ENCODE measurements at places on chromosomes 6 and 20.

GRCh38 chr6:149196091-149196490, 121.4 kb upstream of the TAB2 start:
- no peak for DNase-seq

DNA sequence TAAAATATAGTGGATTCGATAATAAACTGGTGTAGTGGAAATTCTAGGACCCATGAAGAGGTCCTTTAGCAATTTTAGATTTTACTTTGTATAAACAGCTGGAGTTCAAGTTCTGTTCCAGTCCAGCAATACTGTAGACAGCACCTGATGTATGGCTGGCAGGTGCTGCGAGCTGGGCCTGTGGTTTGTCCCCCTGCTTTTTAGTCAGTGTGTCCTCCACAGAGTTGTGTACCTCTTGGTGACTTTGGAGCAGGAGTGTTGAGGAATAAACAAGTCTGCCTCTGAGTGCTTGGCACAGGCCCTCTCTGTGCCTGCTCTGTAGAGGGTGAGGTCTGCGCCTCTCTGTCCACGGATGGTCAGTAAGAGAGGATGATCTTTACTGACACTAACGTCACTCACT, 13.8 kb downstream of the STX16 start:
- DNase-seq = no peak

GRCh38 chr20:37396416-37397075, 50.6 kb downstream of the SRC start:
- no peak for DNase-seq

- DNase-seq = no peak
Observed at GRCh38 chr6:75317503-75318206, 33.1 kb upstream of the TMEM30A start.

- no peak for DNase-seq
Observed at GRCh38 chr6:43940071-43940392, 170.0 kb downstream of the VEGFA start.

- DNase-seq = no peak
Observed at GRCh38 chr6:100346828-100347227, 117.9 kb downstream of the SIM1 start.

- no peak for DNase-seq
Observed at GRCh38 chr20:20430066-20430465, 62.2 kb downstream of the INSM1 start.

DNA sequence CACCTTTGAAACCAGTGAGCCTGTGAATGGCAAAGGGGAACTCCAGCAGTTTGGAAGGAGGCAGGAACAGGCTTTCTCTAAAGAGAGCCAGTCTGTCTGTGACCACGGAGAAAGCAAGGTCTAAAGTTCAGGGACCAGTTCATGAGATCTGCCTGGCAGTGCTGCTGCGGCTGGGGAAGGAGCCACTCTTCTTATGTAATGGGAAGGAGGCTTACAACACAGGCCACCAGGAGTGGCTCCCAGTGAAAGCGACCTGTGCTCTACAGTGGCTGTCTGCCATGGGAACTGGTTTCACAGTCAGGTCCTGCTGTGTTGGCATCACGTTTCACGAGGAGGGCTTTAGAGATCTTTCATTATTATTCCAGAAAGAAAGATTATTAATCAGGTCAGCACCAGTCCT, 291.9 kb upstream of the PRDM1 start:
- no peak for DNase-seq

DNA sequence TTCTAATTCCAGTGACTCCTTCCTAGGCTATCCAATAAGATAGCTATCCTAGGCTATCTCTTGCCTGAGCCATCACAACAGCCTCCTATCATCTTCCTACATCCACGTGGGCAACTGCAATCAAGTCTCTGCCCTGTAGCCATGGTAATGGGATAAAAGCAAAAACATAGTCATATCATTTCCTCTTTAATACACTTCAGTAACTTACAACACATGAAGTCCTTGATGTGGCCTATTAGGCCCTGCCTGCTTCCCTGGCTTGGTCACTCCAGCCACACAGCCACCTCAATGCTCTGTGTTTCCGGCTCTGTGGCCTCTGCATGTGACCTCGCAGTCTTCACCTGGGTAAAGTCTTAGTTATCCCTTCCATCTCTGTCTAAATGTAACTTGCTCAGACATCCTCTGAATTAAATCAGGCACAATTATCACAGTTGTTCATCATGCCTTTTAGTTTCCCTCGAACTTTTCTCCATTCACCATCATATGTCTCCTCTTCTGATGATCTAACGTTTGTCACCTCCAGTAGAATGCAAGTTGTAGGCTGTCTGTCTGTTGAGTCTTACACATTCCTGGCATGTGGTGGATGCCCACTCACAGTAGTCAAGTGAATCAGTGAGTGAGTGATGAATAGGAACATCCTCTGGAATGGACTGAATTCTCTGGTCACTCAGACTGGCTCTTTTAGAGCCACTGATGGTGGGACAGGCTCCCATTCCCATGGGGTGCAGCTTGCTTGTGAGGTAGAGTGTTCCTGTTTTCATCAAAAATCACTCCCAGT, 229.4 kb downstream of the TBC1D7 start:
- no peak for DNase-seq

GRCh38 chr20:63173552-63174191, 42.3 kb downstream of the YTHDF1 start:
- DNase-seq = no peak

GRCh38 chr6:16154904-16155303, 26.0 kb downstream of the MYLIP start:
- DNase-seq = no peak

DNA sequence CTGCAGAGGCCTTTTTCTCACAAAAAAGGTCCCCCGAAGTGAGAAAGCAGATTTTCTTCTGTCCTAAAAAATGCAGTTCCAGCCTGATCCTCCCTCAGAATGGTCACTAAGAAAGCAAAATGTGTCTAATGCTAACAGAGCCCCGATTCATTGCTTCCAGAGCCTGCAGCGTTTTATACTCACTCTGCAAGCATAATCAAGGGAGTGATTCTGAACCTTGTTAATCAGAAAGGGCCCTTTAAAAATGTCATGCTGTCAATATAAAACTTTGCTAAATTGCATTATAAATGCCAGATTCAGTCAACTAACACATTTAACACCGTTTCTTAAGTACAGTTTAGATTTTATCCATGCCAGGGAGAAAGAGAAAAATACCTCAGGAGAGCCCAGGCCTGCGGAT, 202.8 kb downstream of the CD83 start:
- no peak for DNase-seq

DNA sequence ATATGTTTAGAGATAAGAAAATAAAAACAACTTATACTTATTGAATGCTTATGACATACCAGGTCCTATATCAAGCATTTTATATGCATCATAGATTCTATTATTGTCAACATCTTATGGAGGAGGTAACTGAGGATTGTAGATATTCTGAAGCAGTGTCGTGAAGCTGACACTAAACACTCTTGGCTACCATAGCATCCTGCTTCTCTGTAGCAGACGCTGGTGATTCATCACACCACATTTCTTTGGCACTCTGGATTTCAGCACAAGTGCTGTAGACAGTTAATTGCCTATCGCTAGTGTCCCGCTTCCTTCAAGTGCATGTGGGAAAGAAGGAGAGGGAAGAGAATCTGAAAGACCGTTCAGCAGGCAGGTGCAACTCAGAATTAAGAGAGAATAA, 317.1 kb downstream of the PLCB1 start:
- no peak for DNase-seq

DNA sequence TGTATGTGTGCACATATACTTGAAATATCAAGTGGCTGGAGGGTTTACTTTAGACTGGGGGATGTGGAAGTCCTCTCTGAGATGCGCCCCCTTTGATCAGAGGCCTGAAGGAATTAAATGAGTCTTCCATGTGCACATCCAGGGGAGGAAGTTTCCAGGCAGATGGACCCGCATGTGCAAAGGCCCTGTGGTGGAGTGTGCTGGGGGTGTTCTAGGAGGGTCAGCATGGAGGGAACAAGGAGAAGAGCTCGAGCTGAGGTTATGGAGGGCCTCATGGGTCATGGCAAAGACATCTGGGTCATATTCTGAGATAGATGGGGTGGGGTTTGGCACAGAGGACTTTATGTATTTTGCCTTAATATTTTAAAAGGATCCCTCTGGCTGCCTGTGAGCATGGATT, 17.7 kb upstream of the SULF2 start:
- DNase-seq = no peak

- DNase-seq = no peak
Observed at GRCh38 chr20:44109951-44110361, 77.0 kb downstream of the JPH2 start.

DNA sequence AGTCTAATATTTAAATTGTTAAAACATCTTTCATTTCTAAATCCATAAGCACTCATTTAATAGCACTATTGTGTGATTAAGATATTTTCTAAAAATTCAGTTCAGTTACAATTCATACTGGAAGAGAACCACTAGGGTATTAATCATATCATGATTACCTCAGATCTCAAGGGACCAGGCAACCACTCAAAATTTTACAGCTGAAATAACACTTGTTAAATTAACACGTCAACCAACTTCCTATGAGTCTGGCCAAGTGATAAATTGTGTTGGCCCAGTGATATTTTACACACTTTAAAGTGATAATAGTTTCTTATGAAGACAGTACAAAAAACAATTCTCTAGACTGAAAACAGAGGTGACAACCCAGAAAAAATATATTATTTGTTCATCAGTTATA, 869.0 kb upstream of the ADGRB3 start:
- no peak for DNase-seq

DNA sequence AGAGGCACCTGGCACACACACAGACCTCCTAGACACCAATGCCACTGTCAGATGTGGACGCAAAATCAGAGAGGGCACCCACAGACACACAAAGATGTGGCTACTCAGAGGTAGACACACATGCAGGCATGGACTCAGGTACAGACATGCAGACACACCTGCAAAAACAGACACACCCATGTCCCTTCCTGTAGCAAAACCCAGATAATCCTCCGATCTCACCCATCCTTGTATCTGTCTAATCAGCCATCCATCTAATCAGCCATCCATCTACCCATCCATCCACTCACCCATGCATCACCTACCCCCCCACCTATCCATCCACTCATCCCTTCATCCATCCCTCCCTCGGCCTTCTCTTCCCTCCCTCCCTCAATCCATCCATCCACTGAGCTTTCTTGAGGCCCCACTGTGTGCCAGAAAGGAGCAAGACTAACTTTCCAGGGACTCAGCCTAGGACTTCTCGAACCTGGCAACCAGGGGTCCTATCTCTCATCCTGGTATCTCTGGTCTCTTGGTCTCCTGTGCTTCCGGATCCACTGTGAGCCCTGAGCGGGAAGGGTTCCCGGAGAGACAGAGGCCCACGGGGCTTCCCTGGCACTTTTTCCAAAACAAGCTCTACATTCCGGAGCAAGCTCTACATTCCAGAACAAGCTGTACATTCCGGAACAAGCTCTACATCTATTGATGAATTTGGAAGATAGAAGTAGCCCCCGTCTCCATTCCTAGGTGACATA, 1.1 kb upstream of the TGM2 start:
- DNase-seq = no peak

- no peak for DNase-seq
Observed at GRCh38 chr20:7775072-7775471, 165.2 kb downstream of the HAO1 start.

DNA sequence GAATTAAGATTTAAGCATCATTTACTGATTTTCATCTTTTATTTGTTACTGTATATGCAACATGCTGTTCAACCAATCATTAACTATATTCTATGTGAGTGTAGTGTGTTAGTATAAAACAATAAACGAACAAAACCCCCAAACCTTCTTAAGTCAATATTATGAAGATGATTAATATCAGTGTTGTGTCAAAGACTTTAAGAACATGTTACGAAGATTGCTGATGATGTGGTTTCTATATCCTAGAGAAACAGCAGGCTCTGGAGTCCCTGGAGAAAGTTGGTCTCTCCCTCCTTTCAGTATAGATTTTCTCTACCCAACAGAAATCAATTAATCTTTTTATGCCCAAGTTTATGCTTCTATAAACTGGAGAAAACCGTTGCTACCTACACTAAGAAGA, 393.8 kb upstream of the HSF2 start:
- no peak for DNase-seq

DNA sequence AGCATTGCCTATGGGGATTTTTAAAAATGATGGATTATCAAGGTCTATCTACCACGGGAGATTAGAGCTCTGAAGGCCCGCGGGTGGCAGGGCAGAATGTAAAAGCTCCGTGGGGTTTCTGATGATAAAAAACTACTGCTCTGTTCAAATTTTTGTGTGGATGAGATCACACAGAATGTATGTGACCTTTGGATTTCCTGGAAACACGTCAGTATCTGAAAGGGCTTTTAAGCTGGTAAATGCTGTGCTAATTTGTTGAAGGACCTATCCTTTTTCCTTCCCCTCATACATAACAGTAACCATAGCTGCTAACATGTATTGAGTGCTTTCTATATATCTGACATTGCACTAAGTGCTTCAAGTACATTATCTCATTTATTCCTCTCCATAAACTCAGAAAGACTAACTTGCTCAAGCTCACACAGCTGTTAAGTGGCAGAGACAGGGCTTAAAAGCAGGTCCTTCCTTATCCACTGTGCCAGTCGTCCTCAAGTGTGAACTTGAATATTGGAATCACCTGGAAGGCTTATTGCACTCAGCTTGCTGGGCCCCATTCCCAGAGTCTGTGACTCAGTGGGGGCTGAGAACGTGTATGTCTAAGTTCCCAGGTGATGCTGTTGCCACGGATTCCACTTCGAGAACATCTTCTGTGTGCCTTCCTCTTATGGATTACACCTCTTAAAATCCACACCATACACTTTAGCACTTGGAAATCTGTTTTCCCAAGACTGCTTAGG, 1.9 kb upstream of the TMEM242 start:
- DNase-seq = no peak

DNA sequence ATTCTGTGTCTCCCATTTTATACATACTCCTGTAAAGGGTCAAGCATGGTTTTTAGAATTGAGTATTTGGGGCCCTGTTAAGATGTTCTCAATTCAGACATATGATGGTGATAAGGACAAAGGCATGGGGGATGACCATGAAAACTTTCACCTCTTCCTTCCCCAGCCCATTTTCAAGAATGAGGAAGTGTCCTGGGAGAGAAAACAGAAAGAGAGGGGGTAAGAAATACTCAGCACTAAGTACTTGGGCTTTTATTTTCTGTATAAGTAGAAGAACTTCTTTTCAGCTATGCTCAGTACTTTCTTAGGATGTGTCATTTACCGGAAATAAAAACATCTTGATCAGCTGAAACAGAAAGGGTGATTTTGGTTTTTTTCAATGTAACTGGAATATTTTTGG, 10.9 kb upstream of the MBOAT1 start:
- DNase-seq = no peak

GRCh38 chr6:26322645-26323482, 42.1 kb upstream of the BTN3A2 start:
- DNase-seq = peak; percentile 37

GRCh38 chr6:150492507-150492906, 107.2 kb upstream of the PLEKHG1 start:
- no peak for DNase-seq
